CD4-positive, alpha-beta memory T cell (primary cell): ENCODE measurements at places on chromosomes 7 and 10. TPM values are rescaled to one million over a fixed set of nuclear protein-coding genes. Genes with fewer than 3 reads are reported as not detected.

DNA sequence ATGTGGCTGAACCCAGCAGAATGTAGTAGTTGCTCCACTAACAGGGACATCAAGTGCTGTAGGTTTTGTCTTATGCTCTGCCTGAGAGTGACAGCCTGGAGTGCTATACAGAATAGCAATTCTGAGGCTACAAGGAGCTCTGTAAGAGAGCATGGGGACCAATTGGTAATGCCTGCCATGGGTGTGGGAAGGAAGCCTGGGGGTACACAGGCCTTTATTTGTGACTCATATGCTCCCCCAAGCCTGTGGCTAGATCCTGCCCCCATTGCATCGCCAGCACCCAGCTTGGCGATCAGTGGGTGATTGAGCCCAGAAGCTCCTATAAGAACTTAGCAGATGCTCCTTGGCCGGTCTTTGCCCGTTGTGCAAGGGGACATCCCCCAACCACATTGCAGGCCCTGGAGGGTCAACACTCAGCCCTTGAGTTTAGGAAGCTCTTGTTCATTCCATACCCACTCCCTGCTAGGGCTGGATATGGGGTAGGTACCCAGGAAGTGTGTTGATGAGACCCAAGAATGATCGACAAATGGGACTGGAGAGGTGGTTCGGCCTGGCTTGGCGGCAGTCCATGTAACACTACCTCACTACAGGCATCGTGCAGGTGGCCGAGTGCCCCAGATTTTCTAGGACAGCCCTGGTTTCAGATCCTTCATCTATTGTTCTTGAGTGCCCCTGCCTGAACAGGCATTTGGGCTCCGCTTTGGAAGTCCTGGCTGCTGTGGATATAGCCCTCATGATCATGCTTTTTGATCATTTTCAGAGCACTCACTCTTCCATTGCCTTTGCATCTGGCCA lies 37.7 kb downstream of the ZMIZ1 start:
- no peak for DNase-seq
- peaks cover 33% of the 10 kb centered on the region for H3K4me1 ChIP-seq
- H3K36me3 ChIP-seq: no peaks in the 10 kb centered on the region
- no peaks in the 10 kb centered on the region for H3K27me3 ChIP-seq
- no peak overlapping the region for H3K4me3 ChIP-seq
- no peak overlapping the region for H3K27ac ChIP-seq

GRCh38 chr10:120981601-120982391 lies 130.6 kb downstream of the WDR11 start:
- H3K27ac ChIP-seq: no peak overlapping the region
- no peak overlapping the region for H3K4me3 ChIP-seq
- H3K27me3 ChIP-seq: peaks cover 9% of the 10 kb centered on the region
- peaks cover 6% of the 10 kb centered on the region for H3K4me1 ChIP-seq
- no peaks in the 10 kb centered on the region for H3K36me3 ChIP-seq

- H3K27me3 ChIP-seq: no peaks in the 10 kb centered on the region
- no peak for DNase-seq
- H3K36me3 ChIP-seq: peaks cover 21% of the 10 kb centered on the region
- peak overlapping the region; percentile 21 for H3K27ac ChIP-seq
- H3K4me3 ChIP-seq: no peak overlapping the region
Measured at GRCh38 chr7:130901209-130901783, 167.3 kb upstream of the KLF14 start.

GRCh38 chr10:133357285-133358161 lies at the start of gene FUOM:
Gene FUOM, minus strand, starts transcription at chr10:133358019. Its CDS starts 12 bp downstream, at chr10:133358007.
- H3K27ac ChIP-seq: peak within 1 kb of the TSS; percentile 52
- peak within 1 kb of the TSS; percentile 63 for H3K4me3 ChIP-seq
- no peaks in the 10 kb centered on the region for H3K27me3 ChIP-seq
- H3K4me1 ChIP-seq: peaks cover 8% of the 10 kb centered on the region
- peak; percentile 79 for DNase-seq

- H3K4me1 ChIP-seq: no peaks in the 10 kb centered on the region
- DNase-seq: no peak
- H3K36me3 ChIP-seq: no peaks in the 10 kb centered on the region
- H3K27me3 ChIP-seq: no peaks in the 10 kb centered on the region
- H3K27ac ChIP-seq: no peak overlapping the region
- no peak overlapping the region for H3K4me3 ChIP-seq
Measured at GRCh38 chr10:19549503-19549902, 266.7 kb upstream of the PLXDC2 start.

DNA sequence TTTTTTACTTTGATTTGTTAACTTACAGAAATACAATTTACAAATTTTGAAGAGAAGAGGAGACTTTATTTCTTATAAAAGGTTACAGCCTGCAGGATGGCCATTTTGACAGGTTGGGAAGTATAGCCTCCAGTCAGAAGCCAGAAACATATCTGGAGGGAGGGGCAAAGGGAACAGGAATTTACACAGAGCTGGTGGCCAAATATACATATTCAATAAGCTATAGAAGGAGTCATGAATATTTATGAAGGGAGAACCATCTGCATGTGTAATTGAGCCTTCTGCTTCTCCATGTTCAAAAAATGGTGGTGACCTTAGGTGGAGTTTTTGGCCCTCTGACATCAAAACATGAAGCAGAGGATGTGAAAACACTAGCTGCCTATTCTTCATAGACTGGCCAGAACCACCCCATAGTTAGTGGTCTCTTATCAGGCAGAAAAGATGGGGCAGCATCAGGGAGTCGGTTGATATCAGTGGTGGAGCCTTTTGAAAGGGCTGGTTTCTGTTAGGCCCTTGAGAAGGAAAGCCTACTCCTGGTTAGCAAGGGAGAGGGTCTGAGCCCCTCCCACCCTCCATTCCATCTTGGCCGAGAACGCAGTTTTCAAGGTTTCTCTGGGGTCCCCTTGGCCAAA lies 57.2 kb downstream of the ENTPD1 start:
- no peak for DNase-seq
- no peaks in the 10 kb centered on the region for H3K27me3 ChIP-seq
- no peak overlapping the region for H3K4me3 ChIP-seq

DNA sequence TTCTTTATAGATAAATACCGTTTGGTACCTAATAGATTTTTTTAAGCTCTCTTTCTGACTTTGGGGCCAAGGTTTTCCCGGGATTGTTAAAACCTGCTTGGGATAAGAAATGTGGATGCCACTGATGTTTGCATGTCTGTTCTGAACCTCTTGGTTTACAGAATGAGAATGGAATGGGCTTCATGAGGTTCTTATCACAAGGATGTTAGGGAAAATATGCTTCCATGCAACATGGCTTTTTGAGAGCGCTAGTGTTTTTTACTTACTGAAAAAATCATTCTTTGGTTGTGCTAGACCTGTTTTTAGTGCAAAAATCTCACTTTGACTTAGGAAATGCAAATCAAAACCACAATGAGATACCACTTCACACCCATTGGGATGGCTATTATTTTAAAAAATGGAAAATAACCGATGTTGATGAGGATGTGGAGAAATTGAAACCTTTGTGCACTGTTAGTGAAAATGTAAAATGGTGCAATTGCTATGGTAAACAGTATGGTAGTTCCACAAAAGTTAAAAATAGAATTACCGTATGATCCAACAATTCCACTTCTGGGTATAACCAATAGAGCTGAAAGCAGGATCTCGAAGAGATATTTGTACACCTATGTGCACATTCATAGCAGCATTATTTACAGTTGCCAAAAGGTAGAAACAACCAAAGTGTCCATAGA lies 38.9 kb downstream of the TSPAN14 start:
- no peak overlapping the region for H3K4me3 ChIP-seq
- H3K27ac ChIP-seq: peak overlapping the region; percentile 41
- H3K27me3 ChIP-seq: no peaks in the 10 kb centered on the region

DNA sequence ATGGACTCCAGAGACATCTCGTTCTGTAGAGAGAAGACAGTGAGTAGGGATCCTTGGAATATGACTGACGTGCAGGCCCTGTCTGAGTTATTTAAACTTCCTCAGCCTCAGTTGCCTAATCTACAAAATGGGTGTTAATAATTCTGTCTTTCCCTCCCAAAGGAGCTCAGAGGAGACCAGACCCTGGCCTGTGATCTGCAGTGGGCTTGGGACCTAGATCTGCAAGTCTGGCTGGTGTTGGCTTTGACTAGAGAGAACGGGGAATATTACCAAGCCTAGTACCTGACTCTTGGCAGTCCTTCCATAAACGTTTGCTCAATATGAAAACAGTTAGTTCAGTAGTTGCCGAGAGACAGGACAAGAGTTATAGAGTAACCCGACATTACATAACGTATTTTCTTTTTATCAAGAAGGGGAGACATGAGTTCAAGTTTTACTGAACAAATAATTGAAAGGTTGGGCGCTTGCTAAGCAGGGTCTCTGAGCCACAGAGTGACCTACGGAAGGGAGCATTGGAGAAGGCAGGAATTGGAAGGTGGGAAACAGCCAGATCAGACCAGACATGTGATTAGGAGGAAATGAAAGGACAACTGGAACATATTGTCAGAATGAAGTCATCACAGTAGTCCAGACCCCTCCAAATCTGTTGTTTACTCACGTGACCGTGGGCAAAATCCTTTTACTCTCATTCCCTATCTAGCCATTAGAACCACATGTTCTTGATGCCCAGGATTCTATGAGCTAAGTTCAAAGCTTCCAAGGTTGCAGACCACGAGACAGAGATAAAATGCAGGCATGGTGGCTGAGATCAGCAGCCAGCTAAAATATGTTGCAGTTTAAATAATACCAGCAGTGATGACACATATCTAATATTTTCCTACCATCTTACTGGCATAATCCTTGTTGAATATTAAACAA lies 10.9 kb upstream of the CYP3A4 start:
- no peak overlapping the region for H3K27ac ChIP-seq
- H3K27me3 ChIP-seq: no peaks in the 10 kb centered on the region
- no peak for DNase-seq

DNA sequence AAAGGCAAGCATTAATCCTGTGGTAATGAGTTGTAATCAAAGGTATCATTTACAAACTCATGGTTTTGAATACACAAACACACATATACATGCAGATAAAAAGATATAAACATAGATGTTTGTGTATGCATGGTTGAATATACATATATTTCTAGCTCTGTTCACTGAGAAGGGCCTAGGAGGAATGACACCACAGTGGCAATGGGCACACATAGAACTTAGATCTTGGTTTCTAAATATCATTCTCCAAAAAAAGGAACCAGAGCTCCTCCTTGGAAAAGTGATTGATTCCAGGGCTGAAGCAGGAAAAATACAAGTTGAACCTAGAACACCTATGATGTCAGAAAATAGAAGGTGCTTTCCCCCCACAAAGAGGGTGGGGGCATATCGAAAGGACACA lies 6.9 kb downstream of the CUL2 start:
- H3K4me1 ChIP-seq: peaks cover 45% of the 10 kb centered on the region
- DNase-seq: no peak
- H3K4me3 ChIP-seq: no peak overlapping the region

DNA sequence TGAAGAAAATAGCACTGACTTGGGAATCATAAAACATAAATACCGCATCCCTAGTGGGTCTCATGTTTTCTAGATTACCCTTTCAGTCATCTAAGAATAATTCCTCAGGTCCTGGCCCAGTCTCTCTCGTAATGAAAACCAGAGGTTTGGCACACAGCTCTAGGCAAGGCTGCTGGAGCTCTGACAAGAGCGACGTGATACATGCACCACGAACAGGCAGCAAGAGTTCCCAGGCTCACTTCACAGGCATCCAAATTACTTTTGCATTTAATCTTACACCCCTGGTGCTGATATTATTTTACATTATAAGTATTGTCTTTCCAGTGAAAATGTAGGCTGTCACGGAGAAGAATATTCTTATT lies 105.2 kb downstream of the THSD7A start:
- H3K27me3 ChIP-seq: no peaks in the 10 kb centered on the region
- H3K36me3 ChIP-seq: no peaks in the 10 kb centered on the region
- no peak overlapping the region for H3K4me3 ChIP-seq

DNA sequence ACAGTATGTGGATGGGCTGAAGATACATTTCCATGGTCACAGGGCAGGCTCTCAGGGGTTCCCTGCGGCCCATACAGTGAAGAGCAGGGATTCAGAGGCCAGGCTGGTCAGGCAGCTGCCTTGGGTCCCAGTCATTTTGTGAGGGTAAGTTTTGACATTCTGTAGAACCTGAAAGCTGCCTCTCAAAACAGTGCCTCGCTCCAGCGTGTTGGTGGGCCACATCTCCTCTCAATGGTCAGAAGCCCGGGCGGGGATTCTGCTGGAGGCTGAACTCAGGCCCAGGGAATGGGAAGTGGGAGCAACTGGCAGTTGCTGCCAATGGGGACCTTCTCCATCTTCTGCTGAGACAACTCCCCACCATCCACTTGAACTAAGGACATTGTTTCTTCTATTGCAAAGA lies 190.0 kb downstream of the PTPN20 start:
- H3K4me3 ChIP-seq: no peak overlapping the region
- H3K27ac ChIP-seq: no peak overlapping the region
- DNase-seq: no peak
- H3K27me3 ChIP-seq: no peaks in the 10 kb centered on the region
- no peaks in the 10 kb centered on the region for H3K36me3 ChIP-seq

DNA sequence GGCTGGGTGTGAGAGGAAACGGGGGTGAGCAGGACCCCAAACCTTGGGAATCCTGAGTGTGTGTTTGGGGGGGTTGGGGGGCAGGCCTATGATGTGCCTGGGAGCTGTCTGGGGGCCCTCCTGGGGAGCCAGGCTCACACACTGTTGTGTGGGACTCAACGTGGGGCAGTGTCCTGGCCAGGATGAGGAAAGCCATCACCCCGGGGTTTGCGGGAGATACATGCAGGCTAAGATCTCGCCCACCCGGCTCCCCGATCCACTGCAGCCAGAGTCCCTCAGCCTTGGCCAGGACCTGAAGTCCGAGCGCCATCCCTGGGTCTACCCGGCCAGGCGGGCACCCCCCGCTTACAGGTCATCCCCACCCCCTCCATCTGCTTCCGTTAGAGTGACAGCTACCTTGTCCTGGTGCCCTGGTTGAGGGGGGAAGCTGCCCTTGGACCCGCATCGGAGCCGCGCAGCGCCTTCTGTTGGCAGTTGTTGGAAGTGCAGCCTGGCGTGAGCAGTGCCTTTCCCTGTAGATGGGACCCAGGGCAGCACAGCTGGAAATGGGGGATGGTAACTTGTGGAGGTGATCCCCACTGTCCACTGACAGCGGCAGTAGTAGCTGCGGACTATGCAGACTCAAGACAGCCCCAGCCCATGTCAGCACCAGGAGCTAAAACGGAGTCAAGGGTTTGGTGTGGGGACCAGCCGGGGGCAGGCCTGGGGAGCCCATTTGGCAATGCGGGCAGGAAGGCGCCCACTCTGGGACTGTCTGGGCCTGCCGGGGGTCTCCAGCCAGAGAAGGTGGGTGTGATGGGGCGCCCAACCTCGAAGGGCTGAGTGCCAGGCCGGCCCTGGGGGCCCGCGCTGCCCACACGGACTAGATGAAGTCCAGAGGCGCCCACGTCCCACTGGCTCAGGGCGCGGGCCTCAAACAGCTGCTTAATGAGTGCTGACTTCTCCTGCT lies 885.6 kb upstream of the ZNF722 start:
- no peaks in the 10 kb centered on the region for H3K4me1 ChIP-seq
- no peak overlapping the region for H3K4me3 ChIP-seq

Gene NFKB2
- 25.2 TPM for polyA plus RNA-seq

Gene ATOH7
- polyA plus RNA-seq: not detected

Gene HOXA6
- not detected for polyA plus RNA-seq

Gene IL15RA
- polyA plus RNA-seq: 20.0 TPM

Gene PNLIP
- polyA plus RNA-seq: not detected

Gene PRSS2
- polyA plus RNA-seq: not detected
